ENCODE measurements at places on chromosomes 13 and 19. TPM values are rescaled to one million over a fixed set of nuclear protein-coding genes. Genes with fewer than 3 reads are reported as not detected.

Gene OR7C1
- not detected for total RNA-seq

DNA sequence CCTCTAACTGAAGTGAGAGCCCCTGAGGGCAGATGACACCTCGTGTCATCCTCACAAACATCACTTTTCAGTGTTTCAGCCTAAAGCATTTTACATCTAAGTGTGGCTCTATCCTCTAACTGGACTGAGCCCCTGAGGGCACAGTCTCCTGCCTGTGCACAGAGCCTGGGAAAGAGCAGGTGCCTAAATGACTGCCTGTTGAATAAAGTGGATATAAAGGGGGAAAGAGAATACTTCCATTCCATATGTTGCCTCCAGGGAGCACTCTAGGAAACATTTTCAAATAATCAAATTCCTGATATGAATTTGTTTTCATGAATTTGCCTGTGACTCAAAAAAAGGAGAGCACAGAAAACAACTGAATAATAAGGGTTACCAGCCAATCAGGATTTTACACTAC lies 32.2 kb downstream of the CNMD start:
- no peaks in the 10 kb centered on the region for H3K4me1 ChIP-seq
- no peaks in the 10 kb centered on the region for H3K36me3 ChIP-seq
- no peak for DNase-seq
- H3K4me3 ChIP-seq, result no peak overlapping the region

DNA sequence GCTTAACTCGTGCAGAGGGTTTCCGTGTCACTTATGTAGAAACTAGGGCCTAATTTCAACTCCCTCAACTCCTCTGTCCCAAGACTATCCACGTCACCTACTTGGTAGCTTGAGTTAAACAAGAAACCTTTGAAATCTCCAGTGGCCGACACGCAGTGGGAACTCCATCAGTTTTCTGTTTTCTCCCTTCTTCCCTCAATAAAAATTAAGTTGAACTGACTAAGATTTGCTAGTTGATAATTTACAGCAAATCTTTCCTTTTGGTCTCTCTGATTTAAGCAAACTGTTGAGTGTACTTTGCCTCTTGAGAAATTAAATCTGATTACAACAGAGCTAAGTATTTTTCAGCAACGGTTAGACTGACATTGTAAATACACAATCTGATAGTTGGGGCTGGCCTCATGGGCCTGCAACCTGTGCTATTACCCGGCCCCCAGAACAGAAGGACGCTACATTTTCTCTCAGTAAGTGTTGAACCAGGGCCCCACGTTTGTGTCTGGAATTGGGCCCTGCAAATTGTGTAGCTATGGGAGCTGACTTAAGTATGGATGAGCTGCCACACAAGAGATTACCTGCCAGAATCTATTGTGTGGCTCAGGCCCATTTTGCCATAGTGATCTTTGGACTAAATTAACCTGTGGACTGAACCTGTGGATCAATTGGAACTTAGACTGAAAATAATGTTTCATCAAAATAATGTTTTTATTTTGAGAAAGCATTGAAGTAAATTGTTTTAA lies 708 bp upstream of the ESD start:
- no peaks in the 10 kb centered on the region for H3K27me3 ChIP-seq
- H3K27ac ChIP-seq, result peak overlapping the region; percentile 71
- no peak for DNase-seq
- peaks cover 36% of the 10 kb centered on the region for H3K4me1 ChIP-seq
- H3K4me3 ChIP-seq, result peak overlapping the region; percentile 76

GRCh38 chr13:40348096-40348679 lies 318.3 kb downstream of the FOXO1 start:
- H3K27ac ChIP-seq, result no peak overlapping the region
- no peaks in the 10 kb centered on the region for H3K36me3 ChIP-seq
- no peaks in the 10 kb centered on the region for H3K27me3 ChIP-seq

DNA sequence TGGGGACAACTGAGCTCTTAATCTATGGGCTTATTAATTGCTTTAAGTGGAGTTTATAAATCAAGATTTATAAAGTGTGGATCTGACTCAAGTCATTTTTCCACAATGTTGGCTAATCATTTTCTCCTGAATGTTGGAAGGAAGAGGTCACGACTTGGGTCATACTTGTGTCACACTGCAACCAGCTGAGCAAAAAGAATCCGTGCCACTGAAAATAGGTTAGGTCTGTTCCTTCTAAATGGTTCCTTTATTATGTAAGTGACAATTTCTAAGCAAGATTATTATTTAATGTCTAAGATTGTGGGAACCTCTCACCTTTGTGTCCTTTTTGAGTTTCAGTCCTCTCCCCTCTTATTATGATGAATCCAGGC lies 178.6 kb downstream of the SHISA2 start:
- H3K4me1 ChIP-seq, result no peaks in the 10 kb centered on the region
- H3K27me3 ChIP-seq, result no peaks in the 10 kb centered on the region
- H3K4me3 ChIP-seq, result no peak overlapping the region
- no peak for DNase-seq
- H3K36me3 ChIP-seq, result no peaks in the 10 kb centered on the region

- peaks cover 18% of the 10 kb centered on the region for H3K36me3 ChIP-seq
- peak; percentile 61 for DNase-seq
- peaks cover 58% of the 10 kb centered on the region for H3K4me1 ChIP-seq
- peak overlapping the region; percentile 81 for H3K27ac ChIP-seq
Measured at GRCh38 chr19:31332096-31332495, 17.1 kb downstream of the TSHZ3 start.

Gene TMEM59L
- total RNA-seq, result not detected

Gene ZNF780B
- total RNA-seq, result 17.1 TPM

GRCh38 chr13:38687246-38688229 lies 661 bp downstream of the FREM2 start:
- H3K27me3 ChIP-seq, result peaks cover 33% of the 10 kb centered on the region
- DNase-seq, result no peak
- H3K27ac ChIP-seq, result no peak overlapping the region
- no peaks in the 10 kb centered on the region for H3K4me1 ChIP-seq

DNA sequence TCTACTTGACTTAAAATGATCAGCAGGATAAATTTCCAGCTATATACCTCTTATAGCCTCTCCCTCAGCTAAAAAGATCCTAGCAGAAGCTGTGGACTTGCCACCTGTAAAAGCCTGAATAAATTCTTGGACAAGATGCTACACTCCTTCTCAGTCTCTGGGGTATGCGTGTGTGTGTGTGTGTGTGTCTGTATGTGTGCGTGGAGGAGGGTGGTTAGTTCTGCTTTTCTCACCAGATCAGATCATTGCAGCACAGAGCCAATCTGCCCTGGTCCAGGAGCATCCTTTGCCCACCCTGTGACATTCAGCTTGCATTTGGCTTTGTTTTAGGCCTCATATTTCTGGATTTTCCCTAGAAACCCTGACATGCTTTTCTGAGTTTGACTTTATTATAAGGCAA lies 438.3 kb downstream of the RFC3 start:
- H3K27me3 ChIP-seq, result no peaks in the 10 kb centered on the region
- H3K36me3 ChIP-seq, result no peaks in the 10 kb centered on the region
- H3K4me3 ChIP-seq, result no peak overlapping the region
- H3K27ac ChIP-seq, result no peak overlapping the region
- DNase-seq, result no peak
- no peaks in the 10 kb centered on the region for H3K4me1 ChIP-seq

GRCh38 chr13:113939944-113940297 lies 34.0 kb downstream of the C13orf46 start:
- H3K27me3 ChIP-seq, result no peaks in the 10 kb centered on the region
- peaks cover 13% of the 10 kb centered on the region for H3K4me1 ChIP-seq
- no peaks in the 10 kb centered on the region for H3K36me3 ChIP-seq

DNA sequence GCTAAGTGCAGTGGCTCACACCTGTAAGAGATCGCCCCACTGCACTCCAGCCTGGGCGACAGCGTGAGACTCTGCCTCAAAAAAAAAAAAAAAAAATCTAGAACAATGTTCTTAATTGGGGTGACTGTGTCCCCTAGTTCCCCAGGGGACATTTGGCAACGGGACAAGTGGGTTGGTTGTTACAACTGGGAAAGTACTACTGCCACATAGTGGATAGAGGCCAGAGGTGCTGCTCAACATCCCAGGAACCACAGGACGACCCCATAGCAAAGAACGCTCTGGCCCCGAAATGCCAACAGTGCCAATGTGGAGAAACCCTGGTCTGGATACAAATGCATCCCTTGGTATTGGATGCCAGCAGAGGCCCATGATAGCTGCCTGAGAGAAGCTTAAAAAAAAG lies 11.8 kb downstream of the NLRP12 start:
- no peak overlapping the region for H3K27ac ChIP-seq
- no peaks in the 10 kb centered on the region for H3K27me3 ChIP-seq
- DNase-seq, result no peak
- no peaks in the 10 kb centered on the region for H3K36me3 ChIP-seq
- no peak overlapping the region for H3K4me3 ChIP-seq

DNA sequence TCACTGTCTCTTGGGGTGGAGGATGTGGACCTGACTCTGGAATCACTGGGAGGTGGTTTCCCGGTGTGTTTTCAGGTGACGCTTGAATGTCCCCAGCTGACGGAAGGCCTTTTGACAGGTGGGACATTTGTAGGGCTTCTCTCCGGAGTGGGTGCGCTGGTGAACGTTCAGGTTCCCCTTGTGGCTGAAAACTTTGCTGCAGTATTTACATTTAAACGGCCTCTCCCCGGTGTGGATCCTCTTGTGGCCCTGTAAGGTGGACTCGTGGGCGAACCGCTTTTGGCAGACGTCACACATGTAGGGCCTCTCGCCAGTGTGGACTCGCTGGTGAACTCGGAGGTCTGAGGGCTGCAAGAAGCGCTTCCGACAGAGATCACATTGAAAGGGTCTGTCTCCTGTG lies 7.8 kb downstream of the ZSCAN5B start:
- no peak overlapping the region for H3K27ac ChIP-seq
- H3K36me3 ChIP-seq, result no peaks in the 10 kb centered on the region
- no peak for DNase-seq
- H3K27me3 ChIP-seq, result no peaks in the 10 kb centered on the region
- no peaks in the 10 kb centered on the region for H3K4me1 ChIP-seq

DNA sequence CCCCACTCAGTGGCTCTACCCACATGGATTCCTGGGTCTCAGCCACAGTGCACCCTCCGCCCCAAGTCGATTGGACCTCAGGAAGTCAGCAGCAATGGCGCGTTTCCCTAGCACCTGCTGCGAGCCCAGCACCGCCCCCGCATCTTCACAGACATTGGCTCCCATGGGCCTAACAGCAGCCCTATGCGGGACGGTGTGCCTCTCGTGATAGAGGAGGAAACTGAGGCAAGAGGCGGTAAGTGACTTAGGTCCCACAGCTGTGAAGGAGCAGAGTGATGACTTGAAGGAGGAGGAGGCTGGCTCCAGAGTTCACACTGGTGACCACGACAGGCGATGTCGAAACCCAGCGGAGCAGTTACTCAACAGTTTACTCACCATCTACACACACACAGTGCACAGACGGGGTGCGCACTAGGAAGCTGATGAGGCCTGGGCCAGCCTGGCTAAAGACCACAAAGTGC lies 104.5 kb upstream of the SOX1 start:
- peak; percentile 57 for DNase-seq
- H3K36me3 ChIP-seq, result no peaks in the 10 kb centered on the region
- H3K4me1 ChIP-seq, result no peaks in the 10 kb centered on the region
- no peak overlapping the region for H3K4me3 ChIP-seq
- H3K27ac ChIP-seq, result no peak overlapping the region

GRCh38 chr19:1094655-1094977 lies 559 bp downstream of the POLR2E start:
- H3K27ac ChIP-seq, result no peak overlapping the region
- no peaks in the 10 kb centered on the region for H3K27me3 ChIP-seq
- H3K4me3 ChIP-seq, result peak overlapping the region; percentile 69
- peaks cover 15% of the 10 kb centered on the region for H3K4me1 ChIP-seq

Gene NBEA
- 1.6 TPM for total RNA-seq

Gene HIPK4
- 0.08 TPM for total RNA-seq

Gene LIM2
- not detected for total RNA-seq

Gene VAV1
- not detected for total RNA-seq

- peaks cover 84% of the 10 kb centered on the region for H3K36me3 ChIP-seq
- peaks cover 3% of the 10 kb centered on the region for H3K4me1 ChIP-seq
- no peak overlapping the region for H3K4me3 ChIP-seq
Measured at GRCh38 chr13:99559560-99559959, 58.3 kb downstream of the TM9SF2 start.

- H3K4me3 ChIP-seq, result no peak overlapping the region
- peak; percentile 78 for DNase-seq
- peaks cover 18% of the 10 kb centered on the region for H3K4me1 ChIP-seq
- no peaks in the 10 kb centered on the region for H3K36me3 ChIP-seq
- no peaks in the 10 kb centered on the region for H3K27me3 ChIP-seq
Measured at GRCh38 chr13:25783076-25783475, 268.7 kb downstream of the SHISA2 start.

Gene GAMT
- total RNA-seq, result 28.6 TPM

GRCh38 chr13:52670726-52671125 lies 18.1 kb downstream of the SUGT1 start:
- H3K27me3 ChIP-seq, result no peaks in the 10 kb centered on the region
- H3K27ac ChIP-seq, result no peak overlapping the region
- H3K36me3 ChIP-seq, result peaks cover 58% of the 10 kb centered on the region
- no peak overlapping the region for H3K4me3 ChIP-seq

DNA sequence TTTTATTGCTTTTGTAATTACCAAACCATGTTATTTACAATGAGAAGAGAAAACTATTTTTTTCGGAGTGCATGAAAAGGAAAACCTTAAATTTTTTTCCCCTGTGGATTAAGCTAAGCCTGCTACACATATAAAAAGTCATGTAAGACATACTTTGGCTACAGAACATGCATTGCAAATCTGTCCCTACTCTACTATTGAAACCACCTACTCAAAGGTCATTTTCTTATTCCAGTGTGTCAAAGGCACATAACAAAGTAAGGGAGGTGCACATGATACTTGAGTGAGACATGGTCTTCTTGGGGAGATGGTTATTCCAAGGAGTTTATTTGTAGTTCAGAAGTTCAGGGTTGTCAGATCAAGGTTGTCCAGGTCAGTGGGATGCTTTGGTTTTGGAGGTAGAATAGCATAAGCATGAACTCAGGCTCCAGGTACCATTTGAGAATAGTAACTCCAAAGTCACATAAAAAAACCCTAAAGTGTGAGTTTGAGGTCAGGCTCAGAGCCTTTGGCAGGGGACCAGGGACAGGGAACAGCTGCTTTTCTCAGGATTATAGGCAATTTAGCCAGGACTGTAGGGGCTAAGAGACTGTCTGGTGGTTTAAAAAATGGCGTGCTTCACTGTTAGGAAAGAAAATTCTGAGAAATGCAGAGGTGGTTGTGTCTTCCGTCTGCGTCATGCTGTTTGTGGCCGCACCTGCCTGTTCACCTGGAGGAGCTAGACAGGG lies 15.4 kb downstream of the FARP1 start:
- no peak overlapping the region for H3K4me3 ChIP-seq
- H3K4me1 ChIP-seq, result peaks cover 5% of the 10 kb centered on the region
- H3K36me3 ChIP-seq, result peaks cover 31% of the 10 kb centered on the region
- no peak overlapping the region for H3K27ac ChIP-seq
- no peaks in the 10 kb centered on the region for H3K27me3 ChIP-seq

All from SJSA1 (cell line).